MCF 10A (cell line): ENCODE measurements at places on chromosomes 7 and 10. TPM values are rescaled to one million over a fixed set of nuclear protein-coding genes. Genes with fewer than 3 reads are reported as not detected.

Gene DGKB
- not detected in 2 replicates for total RNA-seq

Gene CRYGN
- not detected in 2 replicates for total RNA-seq

GRCh38 chr10:69278446-69278963 lies at the start of gene HK1:
Gene HK1, plus strand, starts transcription at chr10:69278496.
- H3K27ac ChIP-seq, result no peak within 1 kb of the TSS
- no peaks in the 10 kb centered on the region for H3K4me1 ChIP-seq
- no peak for DNase-seq
- no peaks in the 10 kb centered on the region for H3K27me3 ChIP-seq

GRCh38 chr7:47652591-47652990 lies 70.7 kb upstream of the TNS3 start:
- no peak overlapping the region for H3K4me3 ChIP-seq
- no peaks in the 10 kb centered on the region for H3K27me3 ChIP-seq
- peak overlapping the region; percentile 86 for H3K27ac ChIP-seq

DNA sequence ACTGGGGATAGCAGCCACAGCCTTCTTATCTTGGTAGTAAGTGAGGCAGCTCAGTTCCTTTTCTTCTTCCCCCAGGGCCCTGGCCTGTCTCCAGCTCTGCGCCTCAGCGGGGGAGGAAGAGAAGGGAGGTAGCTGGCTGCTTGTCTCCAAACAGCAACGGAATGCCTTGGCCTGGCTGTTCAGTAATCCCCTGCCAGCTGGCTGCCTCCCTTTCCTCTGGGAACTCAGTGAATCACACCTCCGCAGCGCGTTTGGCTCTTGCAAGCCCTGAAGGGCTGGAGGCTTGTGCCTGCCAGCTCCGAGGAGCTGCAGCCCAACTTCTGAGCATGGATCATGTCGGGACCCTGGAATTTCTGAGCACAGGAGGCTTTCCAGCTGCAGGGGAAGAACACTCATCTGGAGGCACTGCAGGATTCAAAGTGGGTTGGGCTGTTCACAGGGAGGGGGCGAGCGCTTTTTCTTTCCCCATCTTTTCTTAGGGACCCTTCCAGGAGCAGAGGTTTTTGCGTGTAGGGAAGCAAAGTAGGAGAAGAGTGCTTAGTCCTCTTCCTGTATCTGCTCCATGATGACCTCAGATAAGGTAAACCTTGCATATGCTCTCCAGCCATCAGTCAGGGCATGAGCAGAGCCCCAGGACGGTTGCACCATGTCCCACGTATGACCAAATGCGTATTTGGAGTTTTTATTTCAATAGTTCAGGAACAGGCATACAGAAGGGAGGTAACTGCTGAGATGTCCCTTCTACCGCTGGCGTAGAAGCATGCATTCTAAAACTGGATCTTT lies 253.2 kb upstream of the INHBA start:
- peak; percentile 99 for DNase-seq
- H3K4me3 ChIP-seq, result peak overlapping the region; percentile 53
- H3K27ac ChIP-seq, result peak overlapping the region; percentile 37
- H3K36me3 ChIP-seq, result peaks cover 9% of the 10 kb centered on the region
- H3K27me3 ChIP-seq, result no peaks in the 10 kb centered on the region
- H3K4me1 ChIP-seq, result peaks cover 33% of the 10 kb centered on the region

- H3K4me3 ChIP-seq, result no peak overlapping the region
- no peak overlapping the region for H3K27ac ChIP-seq
- H3K27me3 ChIP-seq, result peaks cover 67% of the 10 kb centered on the region
- H3K36me3 ChIP-seq, result no peaks in the 10 kb centered on the region
Measured at GRCh38 chr7:120274899-120275298, 1.9 kb downstream of the KCND2 start.

DNA sequence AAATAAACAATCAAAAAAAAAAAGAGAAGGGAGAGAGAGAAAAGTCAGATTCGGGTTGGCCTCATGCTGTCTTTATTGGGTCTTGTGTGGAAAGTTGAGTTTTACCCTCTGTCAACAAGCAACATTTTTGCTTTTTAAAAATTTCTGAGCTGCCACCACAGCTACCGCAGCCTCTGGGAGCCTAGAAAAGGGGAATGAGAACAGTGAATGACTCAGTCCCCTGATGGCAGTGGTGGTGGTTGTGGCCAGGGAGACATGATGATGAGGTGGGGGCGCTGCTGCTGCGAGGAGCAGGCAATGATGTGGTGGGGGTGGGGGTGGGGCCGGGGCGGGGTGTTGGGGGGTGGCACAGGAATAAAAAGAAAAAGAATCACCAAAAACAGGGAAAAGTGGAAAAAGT lies 20.0 kb upstream of the CREB3L2 start:
- no peaks in the 10 kb centered on the region for H3K36me3 ChIP-seq
- H3K27ac ChIP-seq, result no peak overlapping the region
- DNase-seq, result no peak
- no peaks in the 10 kb centered on the region for H3K27me3 ChIP-seq
- no peaks in the 10 kb centered on the region for H3K4me1 ChIP-seq

GRCh38 chr7:124784879-124785818 lies 19.6 kb upstream of the GPR37 start:
- H3K27me3 ChIP-seq, result no peaks in the 10 kb centered on the region
- DNase-seq, result peak; percentile 64
